Central memory CD4-positive, alpha-beta T cell (primary cell): ENCODE measurements at places on chromosomes 11 and 22.

- no peak for DNase-seq
Observed at GRCh38 chr11:41319434-41319833, 140.0 kb downstream of the LRRC4C start.

GRCh38 chr11:1933416-1934334 is 13.5 kb upstream of the MRPL23 start:
- no peak for DNase-seq

GRCh38 chr22:43531651-43532050 is 119.8 kb downstream of the MPPED1 start:
- DNase-seq, result no peak

- DNase-seq, result no peak
Observed at GRCh38 chr11:468036-468435, 18.0 kb downstream of the PTDSS2 start.

DNA sequence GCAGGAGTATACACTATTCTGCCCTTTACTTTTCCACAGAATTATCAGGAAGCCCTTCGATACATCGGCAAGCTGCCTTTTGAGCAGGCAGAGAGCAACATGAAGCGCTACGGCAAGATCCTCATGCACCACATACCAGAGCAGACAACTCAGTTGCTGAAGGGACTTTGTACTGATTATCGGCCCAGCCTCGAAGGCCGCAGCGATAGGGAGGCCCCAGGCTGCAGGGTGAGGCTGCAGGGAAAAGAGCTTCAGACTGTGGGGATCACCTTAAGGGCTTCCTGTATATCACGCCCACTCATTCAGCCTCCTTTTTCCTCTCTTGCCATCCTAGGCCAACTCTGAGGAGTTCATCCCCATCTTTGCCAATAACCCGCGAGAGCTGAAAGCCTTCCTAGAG is 6.8 kb upstream of the HMBS start:
- DNase-seq, result no peak

- DNase-seq, result no peak
Observed at GRCh38 chr22:45468872-45469271, 33.8 kb upstream of the FBLN1 start.

GRCh38 chr22:45968003-45968650 is 8.8 kb downstream of the WNT7B start:
- no peak for DNase-seq

DNA sequence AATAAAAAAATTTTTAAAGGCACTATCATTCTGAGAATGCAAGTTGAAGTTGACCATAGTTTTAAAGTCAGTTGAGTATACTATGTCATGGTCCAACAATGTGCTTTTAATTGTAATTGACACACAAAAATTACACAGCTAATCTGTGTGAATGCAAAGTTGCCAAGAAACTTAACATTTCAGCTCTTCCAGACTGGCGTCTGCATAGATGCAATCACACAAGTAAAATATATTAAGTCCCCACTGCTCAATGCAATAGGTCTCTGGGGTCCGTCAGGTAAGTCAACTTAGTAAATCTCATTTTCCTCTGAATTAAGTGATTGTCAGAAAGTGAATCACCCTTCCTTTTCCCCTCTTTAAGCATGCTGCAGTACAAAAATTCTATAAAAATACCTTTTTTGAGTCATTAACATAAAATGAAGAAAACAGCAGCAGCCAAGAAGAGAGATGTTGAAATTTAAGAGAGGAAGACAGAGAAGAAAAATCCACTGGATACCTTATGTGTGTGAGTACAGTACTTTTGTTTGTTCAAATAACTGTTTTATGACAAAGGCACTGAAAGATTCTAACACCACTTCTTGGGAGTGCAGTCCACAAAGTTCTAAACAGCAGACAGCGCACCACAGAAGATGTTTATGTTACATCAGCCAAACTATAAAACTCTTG is 5.1 kb downstream of the FZD4 start:
- DNase-seq, result no peak

GRCh38 chr11:75667831-75668450 is 897 bp downstream of the MAP6 start:
- no peak for DNase-seq

GRCh38 chr11:134949121-134950090 is 537.4 kb upstream of the B3GAT1 start:
- no peak for DNase-seq

DNA sequence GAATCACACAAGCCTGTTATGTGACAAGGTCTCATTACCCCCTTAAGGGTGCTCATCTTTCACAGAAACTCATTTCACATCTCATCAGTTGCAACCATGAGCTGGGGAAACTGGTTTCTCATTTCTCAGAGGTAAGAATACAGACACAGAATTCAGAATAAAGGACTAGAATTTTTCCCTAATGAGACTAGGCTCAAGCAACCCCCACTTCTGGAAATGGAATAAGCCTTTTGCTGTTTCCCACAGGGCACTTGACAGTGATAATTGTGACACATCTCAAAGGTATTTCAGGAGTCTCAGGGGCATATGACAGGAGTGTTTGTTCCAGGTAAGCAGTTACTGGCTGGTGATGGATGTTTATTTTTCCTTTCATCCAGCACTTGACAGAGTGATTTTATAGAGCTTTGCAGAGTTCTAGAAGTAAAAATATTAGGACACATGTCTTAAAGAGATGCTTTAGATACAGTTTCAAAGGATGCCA is 112.9 kb upstream of the DDI1 start:
- no peak for DNase-seq

DNA sequence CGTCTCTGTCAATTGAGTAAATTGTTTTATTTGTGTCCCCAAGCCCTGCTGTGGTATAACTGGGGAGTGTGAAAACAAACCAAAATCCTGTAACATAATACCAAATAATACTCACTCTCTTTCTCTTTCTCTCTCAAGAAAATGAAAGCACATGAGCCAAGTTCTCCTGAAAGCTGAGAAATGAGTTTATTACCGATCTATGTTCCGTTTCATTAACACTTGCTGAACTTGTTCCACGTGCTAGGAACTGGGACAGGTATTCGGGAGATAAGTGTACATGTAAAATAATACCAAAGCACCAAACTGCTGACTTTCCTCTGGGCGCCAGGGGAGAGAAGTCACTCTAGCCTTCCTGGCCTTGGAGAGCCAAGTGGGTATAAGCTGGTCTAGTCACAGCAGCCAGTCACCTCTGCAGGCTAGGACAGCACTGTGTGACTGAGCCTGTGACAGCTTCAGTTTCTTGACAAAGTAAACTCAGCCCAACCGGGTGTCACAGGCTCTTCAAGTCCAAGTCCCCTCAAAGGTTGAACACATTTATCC is 23.1 kb downstream of the CD6 start:
- DNase-seq, result no peak

GRCh38 chr11:43408277-43408676 is 49.6 kb downstream of the TTC17 start:
- DNase-seq, result no peak

DNA sequence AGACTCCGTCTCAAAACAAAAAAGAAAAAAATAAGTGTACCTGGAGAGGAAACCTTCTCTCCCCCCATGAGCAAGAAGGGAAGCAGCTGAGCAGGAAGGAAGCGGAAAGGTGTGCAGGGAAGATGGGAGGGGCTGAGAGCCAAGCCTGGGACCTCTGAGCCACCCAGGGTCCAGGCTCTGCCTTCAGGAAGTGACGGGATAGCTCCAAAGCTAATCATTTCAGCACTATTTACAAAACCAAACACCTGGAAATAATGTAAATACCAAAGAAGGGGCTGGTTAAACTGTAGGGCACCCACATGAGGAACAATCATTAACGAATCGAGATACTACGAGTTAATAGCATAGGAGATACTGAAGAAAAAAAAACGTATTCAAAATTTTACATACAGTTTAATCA is 27.9 kb downstream of the ARRB1 start:
- DNase-seq, result no peak

DNA sequence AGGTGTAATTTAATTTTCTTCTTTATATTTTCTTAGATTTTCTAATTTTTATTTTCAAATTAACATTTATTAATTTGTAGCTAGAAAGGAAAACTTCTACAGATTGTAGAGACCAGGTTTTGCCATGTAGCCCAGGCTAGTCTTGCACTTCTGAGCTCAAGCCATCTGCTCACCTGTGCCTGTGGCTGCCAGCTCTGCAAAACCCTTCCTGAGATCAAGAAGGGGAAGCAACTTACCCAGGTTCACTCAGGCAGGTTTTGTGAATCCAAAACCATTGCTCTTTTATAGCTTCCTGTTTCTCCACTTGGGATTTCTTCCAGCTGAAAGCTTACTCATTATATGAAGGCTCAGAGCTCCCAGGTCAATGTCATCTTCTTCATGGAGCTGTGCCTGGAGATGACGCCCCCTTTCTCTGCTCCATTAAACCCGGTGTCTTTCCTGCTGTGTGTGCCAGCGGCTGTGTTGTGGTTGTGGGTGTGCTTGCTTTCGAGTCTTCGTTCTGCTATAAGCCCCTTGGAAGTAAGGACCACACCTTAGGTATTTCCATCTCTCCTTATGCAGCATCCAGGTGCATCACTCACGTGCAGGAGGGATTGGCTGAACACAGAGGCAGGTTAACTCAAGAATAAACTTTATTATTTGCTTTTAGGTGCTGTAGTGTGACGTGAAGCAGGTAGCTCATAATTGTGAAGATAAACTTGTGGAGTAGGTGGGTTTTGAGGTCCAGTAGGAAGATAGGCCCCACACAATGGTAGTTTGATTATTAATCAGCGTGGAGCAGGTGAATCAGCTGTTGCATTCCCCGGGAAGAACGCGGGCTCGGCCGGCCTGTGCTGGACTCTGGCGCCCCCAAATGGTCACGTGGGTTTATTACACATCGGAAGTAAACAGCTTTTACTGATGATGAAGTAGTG is 42.2 kb upstream of the INCENP start:
- DNase-seq, result peak; percentile 75

GRCh38 chr11:88292171-88292843 is 45.2 kb downstream of the CTSC start:
- DNase-seq, result no peak

- no peak for DNase-seq
Observed at GRCh38 chr11:99706848-99707247, 686.1 kb downstream of the CNTN5 start.
